ENCODE measurements at places on chromosomes 6 and 20. TPM values are rescaled to one million over a fixed set of nuclear protein-coding genes. Genes with fewer than 3 reads are reported as not detected.

DNA sequence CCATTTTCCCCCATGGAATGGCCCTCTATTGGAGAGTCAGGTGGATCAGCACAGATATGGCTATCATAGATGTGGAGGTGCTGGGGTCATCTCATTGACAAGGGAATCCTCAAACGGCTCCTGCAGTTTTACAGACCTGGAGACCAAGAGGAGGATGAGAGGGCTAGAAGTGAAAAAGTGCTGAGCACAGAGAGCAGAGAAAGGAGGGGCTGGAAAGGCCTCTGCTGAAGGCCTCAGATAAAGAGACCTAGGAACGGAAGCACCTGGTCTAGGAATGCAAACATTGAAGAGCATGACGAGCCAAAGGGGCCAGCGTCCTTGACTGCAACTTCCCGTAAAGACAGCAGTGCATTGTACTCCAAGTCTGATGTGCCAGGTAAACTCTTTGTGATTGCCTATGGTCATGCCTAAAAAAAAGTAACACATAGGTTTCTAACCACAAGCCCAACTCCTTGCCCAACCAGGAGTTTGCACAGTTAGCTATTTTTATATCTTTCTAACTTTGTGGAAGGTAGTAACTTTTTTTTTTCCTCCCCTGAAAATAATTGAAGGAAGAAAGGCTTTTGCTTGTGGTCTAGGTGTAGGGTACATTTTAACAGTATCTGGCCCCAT is 15.2 kb downstream of the RSPH4A start:
- H3K4me3 ChIP-seq, result no peak overlapping the region
- peaks cover 17% of the 10 kb centered on the region for H3K4me1 ChIP-seq
- DNase-seq, result no peak
- no peaks in the 10 kb centered on the region for H3K27me3 ChIP-seq
- H3K27ac ChIP-seq, result peak overlapping the region; percentile 42

- H3K4me1 ChIP-seq, result no peaks in the 10 kb centered on the region
- no peak for DNase-seq
- peaks cover 6% of the 10 kb centered on the region for H3K27me3 ChIP-seq
- H3K36me3 ChIP-seq, result no peaks in the 10 kb centered on the region
- H3K27ac ChIP-seq, result no peak overlapping the region
These were observed 8.1 kb upstream of the GINM1 start for GRCh38 chr6:149558029-149558428.

DNA sequence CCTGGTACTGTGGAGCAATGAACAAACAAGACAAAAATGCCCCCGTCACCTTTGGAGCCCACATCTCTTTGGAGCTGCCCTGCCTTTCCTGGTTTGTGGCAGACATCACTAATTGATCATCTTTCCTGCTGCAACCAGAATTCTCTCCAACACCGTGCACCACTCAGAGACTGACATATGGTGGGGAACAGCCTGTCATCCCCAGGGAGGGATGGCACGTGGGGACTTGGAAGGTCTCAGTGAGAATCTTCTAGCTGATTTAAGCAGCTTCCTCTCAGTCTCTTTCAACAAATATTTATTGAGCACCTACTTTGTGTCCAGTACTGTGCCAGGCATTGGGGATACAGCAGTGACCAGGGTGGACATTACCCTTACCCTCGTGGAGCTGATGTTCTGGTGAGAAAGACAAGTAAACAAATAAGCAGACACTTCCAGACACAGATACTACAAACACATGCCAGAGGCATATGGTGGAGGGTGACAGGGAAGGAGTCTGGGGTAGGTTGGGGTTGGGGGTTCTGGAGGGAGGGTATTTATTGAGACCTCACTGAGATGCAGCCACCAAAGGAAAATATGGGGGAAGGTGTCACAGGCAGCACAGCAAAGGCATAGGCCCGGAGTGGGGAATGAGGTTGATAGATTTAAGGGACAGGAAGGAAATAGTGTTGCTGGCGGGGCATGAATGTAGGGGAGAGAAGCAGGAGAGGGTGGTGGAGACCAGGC is 82.3 kb downstream of the CEBPB start:
- H3K27ac ChIP-seq, result no peak overlapping the region
- peaks cover 3% of the 10 kb centered on the region for H3K4me1 ChIP-seq
- peaks cover 8% of the 10 kb centered on the region for H3K27me3 ChIP-seq
- H3K36me3 ChIP-seq, result no peaks in the 10 kb centered on the region

DNA sequence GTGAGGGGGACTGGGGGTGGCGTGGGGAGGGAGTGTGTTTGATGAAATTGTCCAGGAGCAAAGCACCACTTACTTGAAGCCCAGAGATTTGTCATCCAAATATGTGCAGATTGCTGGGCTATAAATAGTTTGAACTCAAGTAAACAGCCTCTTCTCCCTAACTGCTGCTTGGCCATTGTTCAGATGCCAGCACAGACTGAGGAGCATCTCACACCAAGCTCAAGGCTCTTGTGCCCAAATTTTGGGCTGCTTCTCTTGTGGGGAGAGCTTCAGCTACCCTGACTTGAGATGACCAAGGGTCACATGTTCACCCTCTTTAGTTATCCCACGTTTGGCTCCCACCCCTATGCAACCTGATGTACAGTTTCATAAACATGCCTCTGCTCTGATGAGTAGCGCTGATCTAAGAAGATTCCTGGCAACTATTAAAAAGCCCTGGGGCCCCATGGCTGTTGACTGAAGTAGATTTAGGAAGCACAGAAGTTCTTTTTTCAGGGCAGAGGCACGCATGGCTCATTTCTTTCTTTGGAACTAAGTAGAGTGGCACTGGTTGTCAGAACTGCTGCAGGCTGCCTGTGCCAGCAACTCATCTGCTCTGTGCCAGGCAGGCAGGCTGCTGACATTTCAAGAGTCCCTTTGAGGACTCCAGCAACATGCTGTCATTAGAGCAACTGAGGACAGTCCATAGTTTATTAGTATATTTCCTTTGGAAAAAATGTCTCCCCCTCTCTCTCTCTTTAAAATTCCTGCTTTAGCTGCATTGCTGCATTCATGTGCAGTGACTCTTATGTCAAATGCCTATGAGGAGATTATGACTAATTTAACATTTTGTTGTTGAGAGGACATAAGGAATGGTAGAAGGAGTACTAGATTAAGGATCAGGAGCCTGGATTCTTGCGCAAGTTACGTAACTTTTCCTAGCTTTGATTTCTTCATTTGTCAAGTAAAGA is 9.6 kb upstream of the PKIG start:
- H3K27me3 ChIP-seq, result no peaks in the 10 kb centered on the region
- peaks cover 36% of the 10 kb centered on the region for H3K4me1 ChIP-seq
- DNase-seq, result no peak
- no peak overlapping the region for H3K4me3 ChIP-seq

Gene FGD2
- polyA plus RNA-seq, result 1.9 TPM

DNA sequence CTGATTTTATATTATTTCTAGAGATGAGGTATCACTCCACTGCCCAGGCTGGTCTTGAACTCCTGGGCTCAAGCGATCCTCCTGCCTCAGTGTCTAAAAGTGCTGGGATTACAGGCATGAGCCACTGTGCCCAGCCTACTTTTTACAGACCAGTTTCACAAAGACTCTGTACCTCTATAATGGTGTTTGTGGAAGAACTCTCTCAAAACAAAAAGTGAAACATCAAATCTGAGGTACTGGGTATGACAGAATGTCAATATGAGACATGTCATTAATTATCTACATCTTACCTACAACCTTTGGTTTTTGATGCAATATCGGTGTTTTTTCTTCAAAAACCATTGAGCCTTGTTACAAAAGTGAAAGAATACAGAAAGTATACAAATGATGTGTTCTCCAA is 49.4 kb upstream of the MCM9 start:
- no peaks in the 10 kb centered on the region for H3K4me1 ChIP-seq
- no peaks in the 10 kb centered on the region for H3K36me3 ChIP-seq
- DNase-seq, result no peak
- H3K27me3 ChIP-seq, result no peaks in the 10 kb centered on the region
- H3K27ac ChIP-seq, result no peak overlapping the region

- H3K36me3 ChIP-seq, result peaks cover 3% of the 10 kb centered on the region
- H3K4me3 ChIP-seq, result no peak overlapping the region
- no peaks in the 10 kb centered on the region for H3K27me3 ChIP-seq
- peaks cover 15% of the 10 kb centered on the region for H3K4me1 ChIP-seq
- H3K27ac ChIP-seq, result no peak overlapping the region
These were observed 18.1 kb downstream of the STXBP5 start for GRCh38 chr6:147222160-147222838.

Gene HLA-A
- 4,438 TPM for polyA plus RNA-seq

DNA sequence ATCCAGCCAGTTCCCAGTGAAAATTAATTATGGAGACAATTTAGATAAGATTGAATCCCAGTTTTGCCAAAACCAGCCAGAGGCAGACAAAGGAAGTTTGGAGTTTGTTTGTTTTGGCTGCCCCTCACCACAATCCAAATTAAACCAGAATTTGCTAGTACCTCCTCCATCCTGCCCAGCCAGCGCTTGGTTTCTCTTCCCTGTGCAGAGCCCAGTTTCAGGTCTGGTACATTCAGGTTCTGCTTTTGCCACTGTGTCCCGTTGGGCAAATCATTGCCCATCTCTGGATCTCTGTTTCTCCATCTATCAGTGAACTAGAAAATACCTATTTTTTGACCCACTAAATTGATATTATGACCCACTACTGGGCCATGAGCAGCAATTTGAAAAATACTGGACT is 26.4 kb downstream of the FOXP4 start:
- H3K4me3 ChIP-seq, result no peak overlapping the region
- no peak overlapping the region for H3K27ac ChIP-seq
- peaks cover 3% of the 10 kb centered on the region for H3K36me3 ChIP-seq
- H3K4me1 ChIP-seq, result peaks cover 2% of the 10 kb centered on the region
- DNase-seq, result no peak
- H3K27me3 ChIP-seq, result peaks cover 4% of the 10 kb centered on the region

DNA sequence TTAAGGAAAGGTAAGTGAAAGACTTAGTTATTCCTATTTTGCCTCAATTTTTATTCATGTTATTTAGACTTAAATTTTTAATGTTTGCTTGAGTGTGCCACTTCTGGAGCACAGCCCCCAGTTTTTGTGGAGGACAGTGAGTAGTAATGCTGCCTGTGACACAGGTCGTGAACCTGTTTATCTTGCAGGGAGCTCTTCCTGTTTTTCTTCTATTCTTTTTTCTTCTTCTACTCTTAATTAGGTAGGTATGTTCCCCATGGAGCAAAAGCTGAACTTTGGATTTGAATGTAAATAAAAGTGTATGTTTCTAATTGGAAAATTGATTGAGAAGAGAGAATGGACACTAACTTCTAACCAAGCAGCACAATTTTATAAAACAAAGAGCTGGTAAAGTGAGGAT is 12.3 kb downstream of the SMPDL3A start:
- no peaks in the 10 kb centered on the region for H3K4me1 ChIP-seq
- H3K27me3 ChIP-seq, result no peaks in the 10 kb centered on the region
- DNase-seq, result no peak
- no peak overlapping the region for H3K27ac ChIP-seq
- no peaks in the 10 kb centered on the region for H3K36me3 ChIP-seq
- H3K4me3 ChIP-seq, result no peak overlapping the region

Gene PRELID3B
- 37.8 TPM for polyA plus RNA-seq

DNA sequence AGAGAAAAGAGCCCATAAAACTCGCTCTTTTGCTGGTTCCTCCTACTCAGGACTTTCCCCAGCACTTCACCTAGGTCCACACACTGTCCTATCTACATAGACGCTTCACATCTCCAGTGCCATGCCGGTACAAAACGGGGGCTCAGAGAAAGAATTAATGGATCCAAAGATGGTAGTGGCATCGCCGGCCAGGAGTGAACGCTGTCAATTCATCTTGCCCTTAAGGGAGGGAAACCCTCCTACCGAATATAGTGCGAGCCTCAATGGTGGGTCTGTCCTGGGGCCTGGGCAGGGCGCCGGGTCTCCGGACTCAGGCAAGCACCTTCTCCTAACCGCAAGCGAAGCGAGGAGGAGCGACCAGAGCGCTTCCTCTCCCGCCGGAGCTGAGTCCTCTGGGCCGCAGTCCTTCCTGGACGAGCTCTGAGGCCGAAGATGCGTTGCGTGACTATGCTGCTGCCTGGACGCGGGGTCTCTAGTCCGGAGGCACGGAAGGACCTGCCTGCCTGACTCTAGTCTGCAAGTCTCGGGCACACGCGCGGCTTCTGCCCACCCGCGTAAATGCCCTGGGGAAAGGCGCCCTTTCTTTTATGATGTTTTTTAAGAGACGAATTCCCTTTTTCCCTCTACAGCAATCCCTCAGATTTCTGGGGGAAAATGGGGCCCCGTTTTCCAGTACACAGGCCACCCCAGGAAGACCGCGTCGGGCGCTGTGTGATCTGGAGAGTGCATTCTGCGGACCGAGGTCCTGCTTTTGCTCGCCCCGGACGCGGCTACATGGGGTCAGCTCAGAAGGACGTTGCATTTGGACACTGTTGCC is 100.1 kb upstream of the PRDM1 start:
- no peak for DNase-seq
- no peak overlapping the region for H3K27ac ChIP-seq
- peaks cover 17% of the 10 kb centered on the region for H3K4me1 ChIP-seq
- no peak overlapping the region for H3K4me3 ChIP-seq
- H3K36me3 ChIP-seq, result no peaks in the 10 kb centered on the region

GRCh38 chr6:44056392-44057237 is 70.6 kb downstream of the MRPL14 start:
- no peak overlapping the region for H3K27ac ChIP-seq
- peaks cover 18% of the 10 kb centered on the region for H3K4me1 ChIP-seq
- DNase-seq, result no peak
- peaks cover 6% of the 10 kb centered on the region for H3K27me3 ChIP-seq

Gene PLN
- polyA plus RNA-seq, result not detected

DNA sequence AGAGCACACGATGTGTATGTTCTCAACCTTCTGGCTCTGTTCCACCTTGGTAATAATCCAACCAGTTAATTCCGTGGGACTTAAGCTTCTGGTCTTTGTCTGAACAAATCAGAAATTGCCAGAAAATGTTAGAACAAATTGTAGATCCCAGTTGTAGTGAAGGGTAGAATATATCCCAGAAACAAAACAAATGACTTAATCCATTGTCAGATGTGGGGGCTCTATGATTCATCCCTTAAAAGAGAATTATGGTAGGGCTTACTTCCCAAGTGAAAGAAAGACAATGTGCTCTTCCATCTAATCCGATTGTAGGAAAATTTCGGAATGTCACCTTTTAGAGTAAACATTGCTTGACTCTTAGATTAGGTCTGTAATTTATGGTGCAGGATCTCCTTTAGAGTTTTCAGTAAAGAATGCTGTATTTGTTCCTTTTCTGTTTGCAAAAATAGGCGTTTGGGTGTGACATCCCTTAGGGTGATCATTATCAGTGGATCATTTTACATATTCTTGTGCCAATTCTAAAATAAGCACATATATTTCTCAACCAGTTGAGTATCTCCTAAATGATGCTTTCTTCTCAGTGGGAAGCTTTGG is 234.5 kb upstream of the ZNF217 start:
- H3K4me3 ChIP-seq, result peak overlapping the region; percentile 81
- H3K36me3 ChIP-seq, result no peaks in the 10 kb centered on the region
- H3K4me1 ChIP-seq, result peaks cover 56% of the 10 kb centered on the region
- peak overlapping the region; percentile 94 for H3K27ac ChIP-seq
- peaks cover 1% of the 10 kb centered on the region for H3K27me3 ChIP-seq
- DNase-seq, result no peak

DNA sequence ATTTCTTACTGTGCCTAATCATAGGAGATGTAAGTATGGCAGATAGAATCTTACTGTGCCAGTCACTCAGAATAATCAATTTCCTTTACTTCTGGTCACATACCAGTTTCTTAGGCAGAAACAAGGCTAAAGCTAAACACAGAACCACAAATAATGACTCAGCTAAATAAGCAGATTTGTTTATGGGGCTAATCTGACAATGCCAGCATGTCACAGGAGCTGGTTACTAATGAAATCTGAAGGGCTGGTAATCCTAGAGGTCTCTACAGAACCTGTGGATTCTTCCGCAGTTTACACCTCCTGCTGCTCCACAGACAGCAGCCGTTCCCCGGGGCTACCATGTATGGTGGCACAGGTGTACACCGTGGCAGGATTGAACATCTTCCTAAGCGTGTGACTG is 80.8 kb downstream of the LYRM4 start:
- no peak overlapping the region for H3K27ac ChIP-seq
- no peaks in the 10 kb centered on the region for H3K27me3 ChIP-seq
- H3K4me3 ChIP-seq, result no peak overlapping the region
- H3K36me3 ChIP-seq, result no peaks in the 10 kb centered on the region
- DNase-seq, result no peak
